ENCODE measurements at places on chromosomes 7 and 10.
A peak's percentile ranks its signal among the peaks of the same experiment; 100 is the strongest.

- peaks cover 6% of the 10 kb centered on the region for H3K36me3 ChIP-seq
- H3K4me3 ChIP-seq = no peak overlapping the region
- no peaks in the 10 kb centered on the region for H3K4me1 ChIP-seq
Measured at GRCh38 chr7:128948976-128949760, 11.4 kb downstream of the IRF5 start.

DNA sequence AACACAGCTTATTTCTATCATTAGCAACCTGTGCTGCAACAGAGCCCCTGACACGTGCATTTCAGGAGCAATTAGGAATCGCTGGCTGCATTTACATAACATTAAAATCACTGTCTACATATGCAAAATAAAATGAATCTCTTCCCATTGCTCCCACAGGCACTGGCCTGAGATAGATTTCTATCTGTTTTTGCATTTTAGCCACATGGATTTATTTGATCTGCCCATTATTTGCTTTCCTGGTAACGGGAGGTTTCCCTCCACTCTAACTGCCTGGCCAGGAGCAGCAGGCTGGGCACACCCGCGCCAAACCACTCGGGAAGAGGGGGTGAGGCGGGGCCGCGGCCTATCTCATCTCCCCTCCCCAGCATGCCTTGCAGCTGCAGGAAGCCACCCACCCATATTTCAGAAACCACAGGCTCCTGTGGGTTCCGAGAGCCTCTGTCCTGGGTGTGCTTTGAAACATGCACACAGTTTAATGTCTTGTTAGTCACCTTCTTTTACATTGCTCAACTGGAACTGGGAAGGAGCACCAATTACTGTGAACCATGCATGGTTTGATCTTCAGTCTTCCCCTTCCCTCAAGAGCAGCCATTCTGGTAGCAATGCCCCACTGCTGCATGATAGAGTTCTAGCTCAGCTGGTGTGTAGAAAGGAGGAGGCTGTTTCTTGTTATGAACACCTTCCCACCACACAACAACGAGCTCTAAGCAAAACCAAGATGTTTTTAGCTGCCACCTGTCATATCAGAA is 37.7 kb upstream of the IKZF1 start:
- peak overlapping the region; percentile 96 for H3K27ac ChIP-seq
- DNase-seq = peak; percentile 82
- H3K36me3 ChIP-seq = peaks cover 34% of the 10 kb centered on the region
- peak overlapping the region; percentile 82 for H3K4me3 ChIP-seq

GRCh38 chr10:51892965-51893658 is 193.7 kb upstream of the CSTF2T start:
- H3K27ac ChIP-seq = no peak overlapping the region
- H3K4me1 ChIP-seq = no peaks in the 10 kb centered on the region
- H3K36me3 ChIP-seq = no peaks in the 10 kb centered on the region
- no peak overlapping the region for H3K4me3 ChIP-seq

DNA sequence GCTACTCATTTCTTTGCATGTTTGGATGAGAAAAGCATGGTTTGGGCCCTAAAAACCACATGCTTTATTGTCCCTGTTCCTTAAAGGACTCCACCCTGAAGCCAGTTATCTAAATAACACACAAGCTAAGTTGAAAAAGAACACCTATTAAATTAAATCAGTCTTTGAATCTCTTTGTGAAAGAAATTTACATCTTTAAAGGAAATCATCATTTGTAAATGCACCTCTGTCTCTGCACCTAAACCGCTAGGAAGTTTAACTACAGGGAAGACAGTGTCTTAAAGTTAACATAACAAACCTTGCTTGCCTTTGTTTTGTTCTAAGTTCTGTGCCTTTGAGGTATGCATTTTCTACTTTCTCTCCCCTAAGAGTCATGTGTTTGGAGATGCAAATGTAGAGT is 52.6 kb downstream of the HTR7 start:
- no peak for DNase-seq
- H3K4me3 ChIP-seq = no peak overlapping the region
- no peaks in the 10 kb centered on the region for H3K4me1 ChIP-seq
- peaks cover 10% of the 10 kb centered on the region for H3K27me3 ChIP-seq
- no peak overlapping the region for H3K27ac ChIP-seq

Measured in activated naive CD8-positive, alpha-beta T cell treated with anti-CD3 and anti-CD28 coated beads for 36 hours (primary cell).